Stimulated activated CD4-positive, alpha-beta T cell treated with anti-CD3 and anti-CD28 coated beads, Interleukin-4, amount 100 ng/mL, for 1 hour (primary cell): ENCODE measurements at places on chromosomes 5 and 9.

DNA sequence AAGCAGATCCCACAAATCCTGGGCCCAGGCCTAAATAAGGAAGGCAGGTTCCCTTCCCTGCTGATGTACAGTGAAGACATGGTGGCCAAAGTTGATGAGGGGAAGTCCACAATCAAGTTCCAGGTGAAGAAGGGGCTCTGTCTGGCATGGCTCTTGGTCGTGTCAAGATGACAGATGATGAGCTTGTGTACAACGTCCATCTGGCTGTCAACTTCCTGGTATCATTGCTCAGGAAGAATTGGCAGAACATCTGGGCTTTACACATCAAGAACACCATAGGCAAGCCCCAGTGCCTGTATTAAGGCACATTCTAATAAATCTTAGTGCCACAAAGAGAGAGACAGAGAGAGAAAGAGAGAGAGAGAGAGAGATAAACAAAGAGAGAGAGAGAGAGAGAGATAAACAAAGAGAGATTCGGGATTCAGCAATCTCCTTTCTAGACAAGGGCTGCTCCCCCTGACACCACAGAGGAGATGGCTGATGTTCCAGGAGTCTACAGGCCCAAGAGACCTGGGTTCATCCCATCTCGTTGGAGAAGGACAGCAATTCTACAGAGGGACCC lies 45.5 kb upstream of the HSPA9 start:
- DNase-seq = no peak

DNA sequence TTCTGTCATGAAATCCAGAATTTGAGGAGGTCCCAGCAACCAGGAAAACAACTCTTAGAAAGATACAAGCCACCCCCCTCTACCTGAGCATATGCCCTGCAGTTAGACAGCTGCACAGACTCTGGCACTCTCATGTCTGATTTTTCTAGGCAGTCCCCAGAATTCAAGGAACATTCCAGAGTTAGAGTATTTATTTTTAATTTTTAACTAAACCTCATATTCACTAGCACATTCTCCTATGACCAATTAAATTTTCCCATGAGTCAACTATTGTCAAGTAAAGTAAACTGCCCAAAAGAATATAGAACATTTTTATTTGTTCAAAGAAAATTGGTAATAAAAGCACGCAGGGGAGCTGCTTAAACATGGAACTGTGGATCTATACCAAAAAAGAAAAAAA lies 490.5 kb upstream of the SEMA6A start:
- no peak for DNase-seq

GRCh38 chr5:167207081-167207480 lies 1084.4 kb upstream of the WWC1 start:
- DNase-seq = no peak

- DNase-seq = no peak
These were observed 65.4 kb upstream of the IRX4 start for GRCh38 chr5:1948111-1948510.

DNA sequence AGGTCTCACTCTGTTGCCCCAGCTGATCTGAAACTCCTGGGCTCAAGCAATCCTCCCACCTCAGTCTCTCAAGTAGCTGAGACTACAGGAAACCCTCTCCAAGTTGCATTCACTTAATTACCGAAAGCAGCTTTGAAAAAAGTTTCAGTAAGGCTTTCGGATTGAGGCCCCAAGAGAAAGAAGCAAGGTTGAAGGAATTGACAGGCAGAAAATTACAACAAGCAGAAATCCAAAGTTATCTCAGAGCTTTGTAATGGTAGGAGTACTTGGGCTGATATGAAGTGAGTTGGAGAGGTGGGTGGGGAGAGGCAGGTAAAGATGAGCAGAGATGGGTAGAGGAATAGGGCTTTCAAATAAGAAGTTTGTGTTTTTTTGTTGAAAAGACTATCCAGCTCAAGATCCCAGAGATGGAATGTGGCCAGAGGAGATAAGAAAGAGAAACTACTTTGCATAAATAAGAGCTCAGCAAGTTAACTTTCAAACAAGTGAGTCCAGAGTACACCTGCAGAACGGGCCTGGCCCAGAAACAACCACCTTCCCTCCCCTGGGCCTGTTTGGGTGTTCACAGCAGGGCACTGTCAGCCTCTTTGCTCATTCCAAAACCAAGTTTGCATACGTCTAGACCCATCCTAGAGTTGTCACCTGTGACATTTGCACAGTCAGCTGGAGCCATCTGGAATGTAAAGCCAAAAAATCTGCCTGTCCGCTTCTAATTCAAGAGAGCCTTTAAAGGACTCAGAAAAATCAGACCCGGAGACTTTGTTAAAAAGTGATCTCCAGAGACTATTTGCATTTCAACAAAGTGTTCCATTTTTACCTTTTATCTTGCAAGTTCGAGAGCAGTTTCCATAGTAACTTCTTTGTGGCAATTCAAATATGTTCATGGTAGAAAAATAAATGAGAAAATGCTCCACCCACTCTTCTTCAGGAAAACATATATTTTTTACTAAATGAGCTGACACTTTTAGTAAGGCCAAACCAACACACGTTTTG lies 2.2 kb upstream of the CLINT1 start:
- no peak for DNase-seq

DNA sequence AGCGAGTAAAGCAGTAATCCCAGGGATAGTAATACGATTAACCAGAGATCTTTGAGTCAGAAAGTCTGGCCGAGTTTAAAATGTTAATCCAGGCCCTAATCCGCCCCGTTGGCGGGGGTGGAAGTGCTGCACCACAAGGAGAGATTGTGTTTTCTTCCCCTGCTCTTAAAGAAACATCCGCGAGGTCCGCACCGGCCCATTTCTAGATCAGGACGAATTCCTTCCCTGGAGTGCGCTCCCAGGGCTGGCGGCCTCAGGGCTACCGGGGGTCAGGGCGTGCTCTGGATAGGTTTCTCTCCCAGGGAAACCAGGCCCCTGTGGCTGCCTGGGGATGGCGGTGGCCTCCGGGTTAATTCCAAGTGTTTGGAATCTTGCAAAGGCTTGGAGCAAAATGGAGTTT lies 9.3 kb upstream of the NEUROG1 start:
- no peak for DNase-seq

DNA sequence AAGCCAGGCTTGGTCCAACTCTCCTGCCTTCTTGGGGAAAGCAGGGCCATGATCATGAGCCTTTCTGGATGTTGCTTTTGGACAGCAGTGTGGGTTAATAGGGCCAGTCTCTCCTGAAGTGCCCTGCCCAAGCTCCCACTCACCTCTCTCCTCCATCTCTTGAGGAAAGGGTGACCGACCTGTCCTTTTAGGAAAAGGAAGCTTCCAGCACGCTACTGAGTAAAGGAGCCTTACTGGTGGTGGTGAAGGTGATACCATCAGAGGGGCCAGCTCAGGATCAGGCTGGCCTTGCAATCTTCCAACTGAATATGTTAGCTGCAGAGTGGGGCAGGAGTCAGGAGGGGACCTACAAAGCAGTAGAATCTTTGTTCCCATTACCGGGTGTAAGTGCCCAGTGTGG lies 2.2 kb upstream of the RGS3 start:
- no peak for DNase-seq

GRCh38 chr5:82142928-82143577 lies 135.1 kb downstream of the RPS23 start:
- DNase-seq = no peak

- no peak for DNase-seq
These were observed 188.5 kb upstream of the GRAMD2B start for GRCh38 chr5:126234563-126235195.

GRCh38 chr5:97412959-97413358 lies 229.9 kb upstream of the RIOK2 start:
- no peak for DNase-seq

DNA sequence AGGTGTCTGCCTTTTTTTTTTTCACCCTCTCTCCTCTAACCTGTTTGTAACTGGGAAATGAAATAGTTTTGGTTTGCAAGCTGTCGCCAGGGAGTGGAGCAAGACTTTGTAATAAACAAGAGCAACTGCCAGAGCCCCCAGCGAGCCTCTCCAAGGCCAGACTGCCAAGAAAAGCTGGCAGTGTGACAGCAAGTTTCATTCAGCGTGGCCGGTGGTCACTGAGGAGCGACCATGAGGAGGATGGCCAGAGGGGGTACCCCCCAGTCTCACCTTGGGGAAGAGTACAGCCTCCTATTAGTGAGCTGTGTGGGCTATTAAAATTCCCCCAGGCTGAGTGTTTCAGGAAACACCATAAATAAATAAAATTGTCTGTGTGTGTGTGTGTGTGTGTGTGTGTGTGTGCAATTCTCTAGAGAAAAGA lies 49.9 kb downstream of the ZFAND5 start:
- no peak for DNase-seq

- DNase-seq = no peak
These were observed 109.9 kb downstream of the MEGF10 start for GRCh38 chr5:127400539-127400938.

DNA sequence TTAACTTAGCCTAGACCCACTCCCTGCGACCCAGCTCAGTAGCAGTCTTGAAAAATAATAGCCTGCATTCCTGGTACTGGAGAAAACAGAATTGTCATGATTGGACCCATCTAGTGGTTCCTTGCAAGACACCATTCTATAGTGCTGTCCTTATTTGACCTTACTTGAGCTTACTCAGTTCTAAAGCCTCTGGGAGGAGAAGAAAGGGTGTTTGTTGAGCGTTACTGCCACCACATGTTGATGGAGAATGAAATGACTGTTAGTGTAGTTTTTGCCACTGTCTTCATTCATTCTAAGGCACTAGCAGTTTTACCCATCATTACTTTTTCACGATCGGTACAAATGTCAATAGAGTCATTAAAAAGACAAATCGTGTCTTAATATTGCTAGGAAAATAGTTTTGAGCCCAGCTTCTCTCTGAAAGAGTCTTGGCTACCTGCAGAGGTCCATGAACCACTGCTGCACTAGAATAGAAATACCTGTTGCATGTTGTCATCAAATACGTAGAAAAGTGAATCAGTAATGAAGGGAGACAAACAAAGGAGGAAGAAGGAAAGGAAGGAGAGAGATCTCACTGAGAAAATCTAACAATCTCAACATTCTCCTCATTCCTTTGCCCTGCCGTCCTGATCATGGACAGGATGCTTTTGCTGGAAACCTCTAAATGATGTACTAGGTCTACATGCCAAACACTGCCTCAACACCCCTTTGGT lies 96.0 kb downstream of the LIX1 start:
- no peak for DNase-seq

DNA sequence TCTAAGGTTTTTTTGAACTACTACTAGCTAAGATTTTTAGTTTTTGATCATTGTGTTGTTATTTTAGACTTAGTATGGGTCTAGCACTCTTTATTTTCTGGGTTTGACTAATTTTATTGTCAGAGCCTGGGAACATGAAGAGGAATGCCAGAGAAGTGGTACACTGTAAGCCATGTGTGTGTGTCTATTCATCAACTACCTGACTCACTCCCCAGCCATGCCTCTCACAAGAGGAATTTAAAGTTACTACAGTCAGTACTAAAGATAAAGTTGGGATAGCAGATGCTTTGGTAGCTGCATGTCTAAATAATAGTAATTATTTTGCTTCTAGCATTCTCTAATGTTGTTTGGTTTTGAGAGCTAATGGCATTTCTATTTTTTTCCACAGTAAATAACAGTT lies 264.8 kb downstream of the CSNK1G3 start:
- no peak for DNase-seq

DNA sequence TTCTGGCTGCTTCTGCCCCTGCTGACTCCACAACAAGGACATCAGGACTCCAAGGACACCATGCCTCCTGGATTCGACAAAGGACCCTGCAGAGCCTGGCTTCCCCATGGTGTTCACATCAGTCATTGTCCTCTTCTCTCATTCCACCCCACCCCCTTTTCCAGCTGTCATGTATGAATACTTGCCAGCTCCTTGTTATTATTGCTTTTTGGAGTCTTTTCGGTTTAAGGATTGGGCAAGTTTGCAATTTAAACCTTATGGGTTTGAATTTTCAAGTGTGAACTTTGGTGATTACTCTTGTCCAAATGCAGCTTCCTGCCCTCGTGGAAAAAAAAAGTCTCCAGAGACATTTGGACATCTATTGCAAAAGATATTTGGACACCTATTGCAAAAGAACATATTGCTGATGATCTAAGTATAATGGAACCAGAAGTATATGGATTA lies 14.2 kb upstream of the LVRN start:
- DNase-seq = no peak

GRCh38 chr9:117644932-117645636 lies 59.1 kb upstream of the TLR4 start:
- no peak for DNase-seq

DNA sequence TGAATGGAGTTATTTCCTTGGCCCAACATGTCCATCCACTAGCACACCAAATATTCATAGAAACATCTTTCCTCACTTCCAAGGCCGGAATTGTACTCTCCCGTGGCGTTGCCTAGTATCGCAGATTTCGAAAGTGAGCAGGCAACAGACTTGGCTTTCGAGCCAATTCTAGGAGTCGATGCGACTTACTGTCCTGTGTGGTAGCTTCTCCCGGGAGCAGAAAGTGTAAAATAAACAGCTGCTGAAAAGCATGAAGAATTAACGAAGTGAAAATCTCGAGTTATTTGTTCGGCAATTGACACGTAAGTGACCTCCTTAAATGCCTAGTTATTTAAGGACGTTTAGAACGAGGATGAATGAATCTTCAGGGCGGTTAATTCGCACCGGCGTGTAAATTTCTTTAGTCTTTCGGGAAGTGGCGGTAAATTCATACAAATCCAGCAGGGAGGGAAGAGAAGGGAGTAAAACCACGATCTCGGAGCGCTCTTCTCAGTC lies 449 bp upstream of the PCSK5 start:
- DNase-seq = no peak

DNA sequence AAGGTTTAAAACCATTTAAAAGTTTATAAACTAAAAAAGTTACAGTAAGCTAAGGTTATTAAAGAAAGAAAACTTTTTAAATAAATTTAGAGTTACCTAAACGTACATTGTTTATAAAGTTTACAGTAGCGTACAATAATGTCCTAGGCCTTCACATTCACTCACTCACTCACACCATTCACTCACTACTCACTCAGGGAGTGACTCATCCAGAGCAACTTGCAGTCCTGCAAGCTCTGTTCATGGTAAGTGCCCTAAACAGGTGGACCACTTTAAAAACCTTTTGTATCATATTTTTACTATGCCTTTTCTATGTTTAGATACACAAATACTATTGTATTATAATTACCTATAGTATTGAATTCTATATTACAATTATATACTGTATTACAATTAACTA lies 190.8 kb upstream of the RASA1 start:
- DNase-seq = no peak

GRCh38 chr9:103617046-103617445 lies 477.1 kb upstream of the SMC2 start:
- DNase-seq = no peak

DNA sequence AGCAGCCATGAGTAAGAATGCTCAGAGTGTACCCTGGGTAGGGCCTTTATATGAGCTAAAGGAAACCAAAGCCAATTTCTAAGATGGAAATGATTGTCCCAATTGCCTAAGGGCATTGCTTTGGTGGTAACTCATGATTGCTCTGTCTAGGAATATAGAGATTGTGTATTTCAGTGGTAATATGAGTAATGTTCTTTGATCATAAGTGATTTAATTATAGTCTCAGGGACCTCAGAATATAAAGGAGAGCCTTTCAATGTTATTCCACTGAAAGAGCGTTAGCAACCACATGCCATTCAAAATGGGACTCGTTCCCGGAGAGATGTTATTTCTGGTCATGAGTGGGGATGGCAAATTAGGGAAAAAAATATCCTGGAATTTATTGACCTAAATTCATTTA lies 340.5 kb downstream of the ARHGEF28 start:
- no peak for DNase-seq
